Keratinocyte (primary cell): ENCODE measurements at places on chromosomes 2 and 18. TPM values are rescaled to one million over a fixed set of nuclear protein-coding genes. Genes with fewer than 3 reads are reported as not detected.
A peak's percentile ranks its signal among the peaks of the same experiment; 100 is the strongest.

- H3K4me3 ChIP-seq: no peak overlapping the region
- H3K36me3 ChIP-seq: no peaks in the 10 kb centered on the region
- no peak overlapping the region for H3K27ac ChIP-seq
Measured at GRCh38 chr2:18243816-18244215, 316.6 kb downstream of the RDH14 start.

DNA sequence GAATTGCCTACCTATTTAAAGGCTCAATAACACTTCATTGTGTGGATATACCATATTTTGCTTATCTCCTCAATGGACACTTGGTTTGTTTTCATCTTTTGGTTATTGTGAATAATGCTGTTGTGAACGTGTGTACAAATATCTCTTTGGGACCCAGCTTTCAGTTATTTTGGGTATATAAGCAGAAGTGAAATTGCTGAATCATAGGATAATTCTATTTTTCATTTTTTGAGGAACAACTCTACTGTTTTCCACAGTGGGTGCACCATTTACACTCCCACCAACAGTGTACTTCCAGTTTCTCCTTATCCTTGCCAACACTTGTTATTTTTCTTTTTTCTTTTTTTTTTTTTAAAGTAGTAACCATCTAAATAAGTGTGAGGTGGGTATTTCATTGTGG lies 29.0 kb downstream of the PTPN4 start:
- no peak overlapping the region for H3K4me3 ChIP-seq
- H3K4me1 ChIP-seq: no peaks in the 10 kb centered on the region
- no peak for DNase-seq
- H3K27ac ChIP-seq: no peak overlapping the region
- no peaks in the 10 kb centered on the region for H3K36me3 ChIP-seq

DNA sequence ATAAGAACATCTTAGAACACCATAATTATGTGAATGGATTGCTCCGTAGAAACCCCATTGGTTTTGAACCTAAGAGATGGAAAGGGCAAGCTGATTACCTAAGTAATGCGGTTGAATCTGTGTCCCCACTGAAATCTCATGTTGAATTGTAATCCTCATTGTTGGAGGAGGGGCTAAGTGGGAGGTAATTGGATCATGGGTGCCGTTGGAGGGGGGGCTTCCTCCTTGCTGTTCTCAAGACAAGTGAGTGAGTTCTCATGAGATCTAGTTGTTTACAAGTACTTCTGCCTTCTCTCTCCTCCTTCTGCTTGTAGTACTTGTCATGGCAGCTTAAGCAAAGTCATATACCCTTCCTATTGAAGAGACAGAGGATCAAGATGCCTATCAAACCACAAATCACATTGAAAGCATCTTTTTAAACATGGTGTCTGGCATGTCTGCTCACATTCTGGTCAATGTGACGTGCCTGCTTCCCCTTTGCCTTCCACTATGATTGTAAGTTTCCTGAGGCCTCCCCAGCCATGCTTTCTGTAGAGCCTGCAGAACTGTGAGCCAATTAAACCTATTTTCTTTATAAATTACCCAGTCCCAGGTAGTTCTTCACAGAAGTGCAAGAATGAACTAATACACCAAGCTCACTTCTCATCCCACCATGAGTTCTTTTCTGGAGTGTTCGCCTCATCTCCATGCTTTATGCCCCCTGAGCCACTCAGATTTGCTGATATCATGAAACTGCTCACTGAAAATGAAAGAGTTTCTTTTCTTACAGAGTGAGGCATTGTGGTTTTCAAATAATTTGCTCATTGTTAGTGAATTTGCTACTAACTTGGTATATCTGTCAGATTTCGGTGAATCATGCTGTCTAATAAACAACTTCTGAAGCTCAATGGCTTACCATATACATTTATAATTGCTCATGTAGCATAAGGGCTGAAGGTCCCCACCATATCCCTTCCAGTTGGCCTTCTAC lies 23.6 kb downstream of the KCNE4 start:
- H3K36me3 ChIP-seq: no peaks in the 10 kb centered on the region
- no peak for DNase-seq
- no peak overlapping the region for H3K27ac ChIP-seq
- H3K27me3 ChIP-seq: no peaks in the 10 kb centered on the region
- H3K4me3 ChIP-seq: no peak overlapping the region

DNA sequence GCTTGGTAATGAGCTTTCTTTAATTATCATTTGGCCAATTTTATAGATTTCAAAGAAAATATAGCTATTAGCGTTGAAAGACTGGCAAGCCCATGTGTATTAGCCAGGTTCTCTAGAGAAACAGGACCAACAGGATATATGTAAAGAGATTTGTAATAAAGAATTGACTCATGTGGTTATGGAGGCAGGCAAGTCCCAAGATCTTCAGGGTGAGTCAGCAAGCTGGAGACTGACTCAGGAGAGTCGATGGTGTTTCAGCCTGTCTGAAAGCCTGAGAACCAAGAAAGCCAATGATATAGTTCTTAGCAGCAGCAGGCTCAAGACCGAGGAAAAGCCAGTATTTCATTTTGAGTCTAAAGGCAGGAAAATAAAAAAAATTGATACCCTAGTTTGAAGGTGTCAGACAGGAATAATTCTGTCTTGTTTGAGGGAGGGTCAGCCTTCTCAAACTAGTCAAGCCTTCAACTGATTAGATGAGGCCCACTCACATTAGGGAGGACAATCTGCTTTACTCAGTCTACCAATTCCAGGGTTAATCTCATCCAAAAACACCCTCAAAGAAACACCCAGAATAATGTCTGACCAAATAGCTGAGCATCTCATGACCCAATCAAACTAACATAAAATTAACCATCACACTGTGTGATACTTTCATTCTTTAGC lies 78.3 kb upstream of the CRIM1 start:
- H3K4me1 ChIP-seq: peaks cover 10% of the 10 kb centered on the region
- H3K27me3 ChIP-seq: no peaks in the 10 kb centered on the region
- peak overlapping the region; percentile 90 for H3K27ac ChIP-seq
- DNase-seq: peak; percentile 69

DNA sequence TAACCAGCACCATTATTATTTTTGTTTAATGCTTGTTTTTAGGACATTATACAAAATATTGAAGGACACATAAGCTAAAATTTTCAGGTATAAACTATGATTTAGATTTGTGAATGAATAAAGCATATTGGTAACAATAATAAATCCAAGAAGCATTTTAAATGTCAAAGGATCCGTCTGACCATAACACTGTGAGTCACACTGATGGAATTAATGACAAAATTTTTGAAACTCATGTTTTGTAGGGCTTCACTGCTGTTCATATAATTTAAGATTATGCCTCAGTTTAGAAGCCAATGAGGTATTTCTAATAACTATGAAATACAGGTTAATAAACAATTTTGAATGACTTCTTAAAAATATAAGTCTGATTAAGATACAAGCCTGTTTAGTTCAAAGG lies 124.6 kb downstream of the TMEFF2 start:
- H3K27me3 ChIP-seq: no peaks in the 10 kb centered on the region
- no peaks in the 10 kb centered on the region for H3K36me3 ChIP-seq
- no peaks in the 10 kb centered on the region for H3K4me1 ChIP-seq
- H3K4me3 ChIP-seq: no peak overlapping the region
- no peak overlapping the region for H3K27ac ChIP-seq
- no peak for DNase-seq

- no peaks in the 10 kb centered on the region for H3K27me3 ChIP-seq
- DNase-seq: no peak
- no peak overlapping the region for H3K4me3 ChIP-seq
- H3K36me3 ChIP-seq: no peaks in the 10 kb centered on the region
- H3K27ac ChIP-seq: no peak overlapping the region
Measured at GRCh38 chr2:237904831-237905599, 45.6 kb downstream of the RAMP1 start.

GRCh38 chr2:241770185-241770935 lies 6.3 kb upstream of the GAL3ST2 start:
- no peak overlapping the region for H3K4me3 ChIP-seq
- H3K4me1 ChIP-seq: peaks cover 8% of the 10 kb centered on the region
- peaks cover 30% of the 10 kb centered on the region for H3K27me3 ChIP-seq
- no peak overlapping the region for H3K27ac ChIP-seq

DNA sequence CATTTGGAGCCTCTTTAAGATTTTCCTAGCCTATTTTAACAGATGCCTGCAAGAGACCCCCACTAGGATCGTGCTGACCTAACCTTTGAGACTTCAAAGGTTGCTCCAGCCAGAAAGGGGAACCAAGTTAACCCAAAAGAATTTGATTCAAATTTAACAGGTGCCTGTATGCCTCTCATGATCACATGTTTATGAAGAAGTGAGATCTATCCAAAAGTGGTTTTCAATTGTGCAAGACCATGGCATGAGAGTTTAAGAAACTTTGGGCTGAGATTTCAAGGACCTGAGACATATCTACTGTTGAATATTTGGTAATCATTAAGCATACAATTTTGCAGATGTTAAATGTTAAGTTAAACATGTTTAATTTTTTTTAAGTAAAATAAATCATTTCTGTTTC lies 1.3 kb upstream of the RSAD2 start:
- no peaks in the 10 kb centered on the region for H3K27me3 ChIP-seq
- H3K27ac ChIP-seq: no peak overlapping the region
- no peak overlapping the region for H3K4me3 ChIP-seq
- no peak for DNase-seq
- H3K4me1 ChIP-seq: no peaks in the 10 kb centered on the region

GRCh38 chr2:11720752-11721151 lies 25.7 kb upstream of the LPIN1 start:
- no peak overlapping the region for H3K4me3 ChIP-seq
- no peaks in the 10 kb centered on the region for H3K4me1 ChIP-seq
- no peak for DNase-seq
- H3K36me3 ChIP-seq: no peaks in the 10 kb centered on the region
- peaks cover 44% of the 10 kb centered on the region for H3K27me3 ChIP-seq

DNA sequence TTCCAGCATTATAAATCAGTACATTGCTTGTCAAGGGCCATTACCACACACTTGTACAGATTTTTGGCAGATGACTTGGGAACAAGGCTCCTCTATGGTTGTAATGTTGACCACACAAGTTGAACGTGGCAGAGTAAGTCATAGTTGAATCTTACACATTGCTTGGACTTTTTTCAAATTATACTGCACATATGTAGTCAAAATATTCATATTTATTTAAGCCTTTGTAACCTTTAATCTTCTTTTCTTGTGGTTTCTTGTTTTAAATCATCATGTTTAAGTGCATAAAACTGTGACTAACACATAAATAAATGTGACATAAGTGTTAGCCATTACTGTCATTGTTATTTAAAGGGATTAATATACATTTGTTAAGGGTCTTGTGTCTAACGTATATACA lies 52.1 kb upstream of the EPB41L5 start:
- no peak overlapping the region for H3K27ac ChIP-seq
- H3K27me3 ChIP-seq: no peaks in the 10 kb centered on the region
- H3K4me1 ChIP-seq: no peaks in the 10 kb centered on the region

- peaks cover 15% of the 10 kb centered on the region for H3K36me3 ChIP-seq
- H3K27me3 ChIP-seq: no peaks in the 10 kb centered on the region
- no peak for DNase-seq
Measured at GRCh38 chr2:37232131-37232933, 874 bp downstream of the NDUFAF7 start.

DNA sequence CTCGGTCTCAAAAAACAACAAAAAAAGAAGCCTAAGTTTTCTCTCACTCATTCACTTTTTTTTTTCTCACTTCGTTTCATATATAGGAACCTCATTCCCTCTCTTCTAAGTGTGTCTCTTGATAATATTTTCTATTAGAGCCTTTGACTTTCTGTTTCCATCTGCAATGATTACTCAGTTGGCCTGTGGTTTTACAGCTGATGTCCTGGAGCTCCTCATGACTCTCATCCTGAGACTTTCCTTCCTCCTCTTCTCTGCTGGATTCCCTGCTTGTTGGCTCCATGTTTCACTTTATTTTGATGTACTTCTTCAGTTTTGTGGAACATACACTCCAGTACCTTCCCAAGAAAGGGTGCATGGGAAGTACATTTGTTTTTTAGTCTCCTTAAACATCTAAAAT lies 154.2 kb upstream of the GATA6 start:
- no peaks in the 10 kb centered on the region for H3K27me3 ChIP-seq
- DNase-seq: no peak
- no peaks in the 10 kb centered on the region for H3K36me3 ChIP-seq

DNA sequence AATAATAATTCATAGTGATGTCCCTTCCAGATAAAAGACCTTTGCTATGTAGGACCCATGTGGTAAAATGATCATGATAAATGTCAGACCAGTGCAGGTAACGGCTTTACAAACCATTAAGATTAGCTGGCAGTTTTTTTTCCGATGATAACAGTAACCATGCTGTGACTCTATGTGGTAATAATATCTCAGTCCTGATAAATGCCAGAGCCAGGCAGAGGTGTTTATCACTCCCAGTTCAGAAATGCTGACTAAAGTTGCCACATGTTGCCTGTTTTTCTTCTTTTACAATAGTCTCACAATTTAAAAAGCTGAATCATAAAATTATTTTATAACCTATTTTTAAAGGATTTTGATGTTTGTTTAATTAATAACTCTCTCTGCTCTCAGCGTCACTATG lies 565.1 kb downstream of the ARHGAP15 start:
- no peaks in the 10 kb centered on the region for H3K36me3 ChIP-seq
- no peak overlapping the region for H3K27ac ChIP-seq
- no peaks in the 10 kb centered on the region for H3K4me1 ChIP-seq
- H3K27me3 ChIP-seq: no peaks in the 10 kb centered on the region
- no peak for DNase-seq

GRCh38 chr18:58525928-58526424 lies 102.9 kb downstream of the ALPK2 start:
- peaks cover 15% of the 10 kb centered on the region for H3K4me1 ChIP-seq
- H3K27me3 ChIP-seq: peaks cover 4% of the 10 kb centered on the region
- H3K27ac ChIP-seq: no peak overlapping the region
- no peak for DNase-seq
- no peak overlapping the region for H3K4me3 ChIP-seq
- no peaks in the 10 kb centered on the region for H3K36me3 ChIP-seq

Gene DRC1
- not detected in 3 replicates for polyA plus RNA-seq

Gene THSD7B
- polyA plus RNA-seq: 0.03 to 0.05 TPM (median 0.04 TPM) in 3 replicates

Gene CNOT9
- polyA plus RNA-seq: 41.9 to 66.7 TPM (median 48.1 TPM) in 3 replicates

Gene GKN1
- polyA plus RNA-seq: 0.15 to 0.75 TPM (median 0.49 TPM) in 3 replicates

Gene PROM2
- polyA plus RNA-seq: 11.4 to 21.2 TPM (median 16.8 TPM) in 3 replicates

Gene GALNT5
- polyA plus RNA-seq: 6.8 to 10.9 TPM (median 8.3 TPM) in 3 replicates
